ENCODE measurements at places on chromosomes 3 and 15.

- no peak for DNase-seq
Measured at GRCh38 chr3:177979703-177980102, 556.5 kb upstream of the KCNMB2 start.

DNA sequence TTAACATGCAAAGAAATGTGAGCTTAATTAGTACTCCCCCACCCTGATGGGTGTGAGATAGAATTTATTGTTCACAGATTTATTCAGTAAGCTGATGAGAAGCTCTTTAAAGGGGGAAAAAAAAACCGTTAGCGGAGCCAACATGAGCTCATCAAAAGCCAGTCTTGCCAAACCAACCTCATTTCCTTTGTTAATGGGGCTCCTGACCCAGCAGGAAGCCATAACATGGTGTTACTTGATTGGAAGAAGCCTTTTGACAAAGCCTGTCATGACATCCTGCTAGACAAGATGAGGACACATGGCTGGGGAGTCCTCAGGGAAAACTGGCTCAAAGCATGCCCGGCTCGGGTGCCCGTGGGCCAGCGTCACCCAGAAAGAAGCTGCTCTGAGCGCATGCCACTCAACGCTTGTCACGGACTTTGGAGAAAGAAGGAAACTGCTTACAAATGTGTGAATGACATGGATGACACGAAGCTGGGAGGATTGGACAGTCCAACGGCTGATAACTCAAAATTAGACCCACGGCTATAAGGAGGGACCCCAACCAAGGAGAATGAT, 64.6 kb downstream of the SLCO2A1 start:
- no peak for DNase-seq

DNA sequence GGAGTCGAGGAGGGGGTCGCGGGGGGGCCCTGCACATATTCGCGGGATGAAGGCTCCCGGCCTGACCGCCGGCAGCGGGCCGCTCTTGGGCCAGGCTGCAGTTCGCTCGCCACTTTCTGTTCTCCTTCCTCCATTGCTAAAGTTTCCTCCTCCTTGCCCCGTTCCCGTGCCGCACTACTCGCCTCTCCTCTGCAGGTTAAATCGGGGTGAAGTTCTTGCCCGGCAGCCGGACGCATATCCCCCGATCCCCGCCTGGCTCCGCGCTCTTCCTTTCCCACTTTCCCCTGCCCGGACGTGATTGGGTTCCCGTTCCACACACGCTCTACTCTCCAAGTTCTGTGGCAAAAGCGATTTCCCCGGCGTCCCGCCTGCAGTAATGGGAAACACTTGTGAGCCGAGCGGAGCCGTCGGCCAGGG, 556 bp downstream of the CRYBG3 start:
- DNase-seq, result peak; percentile 17

GRCh38 chr15:43270676-43271306, 4.1 kb upstream of the TGM5 start:
- DNase-seq, result no peak

All from NCI-H1105 treated with DMSO at 0.1 percent for 48 hours (cell line).